Vagina (tissue), 2 donors: ENCODE measurements at places on chromosomes 1 and 21.
A peak's percentile ranks its signal among the peaks of the same experiment; 100 is the strongest.

GRCh38 chr1:93448983-93449804 is 1.3 kb downstream of the FNBP1L start:
- DNase-seq, result no peak
- H3K27ac ChIP-seq, result peak overlapping the region; percentile 93
- H3K4me3 ChIP-seq, result peak overlapping the region; percentile 87
- H3K36me3 ChIP-seq, result no peaks in the 10 kb centered on the region
- no peaks in the 10 kb centered on the region for H3K27me3 ChIP-seq

DNA sequence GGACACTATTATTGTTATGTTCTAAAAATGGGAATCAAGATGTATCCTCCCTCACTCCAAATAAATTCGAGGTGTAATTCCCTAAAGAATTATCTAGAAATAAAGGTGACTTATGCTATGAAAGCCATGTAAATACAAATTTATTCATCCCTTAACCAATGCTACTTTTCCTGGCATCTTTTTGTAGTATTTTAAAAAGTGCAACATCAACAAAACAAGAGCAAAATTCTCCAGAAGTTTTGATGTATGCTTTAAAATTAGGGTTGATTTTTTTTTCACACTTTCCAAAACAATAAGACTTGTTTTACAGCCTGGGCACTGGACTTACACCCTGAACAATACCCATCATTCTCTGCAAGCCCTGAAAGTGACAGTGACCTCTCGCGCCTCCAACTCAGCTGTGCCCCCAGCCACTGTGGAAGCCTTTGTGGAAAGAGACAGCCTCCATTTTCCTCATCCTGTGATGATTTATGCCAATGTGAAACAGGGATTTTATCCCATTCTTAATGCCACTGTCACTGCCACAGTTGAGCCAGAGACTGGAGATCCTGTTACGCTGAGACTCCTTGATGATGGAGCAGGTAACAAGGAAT is 21.4 kb upstream of the CLCA1 start:
- H3K4me3 ChIP-seq, result no peak overlapping the region
- no peak overlapping the region for H3K27ac ChIP-seq
- no peaks in the 10 kb centered on the region for H3K27me3 ChIP-seq
- no peaks in the 10 kb centered on the region for H3K36me3 ChIP-seq
- no peaks in the 10 kb centered on the region for H3K4me1 ChIP-seq

DNA sequence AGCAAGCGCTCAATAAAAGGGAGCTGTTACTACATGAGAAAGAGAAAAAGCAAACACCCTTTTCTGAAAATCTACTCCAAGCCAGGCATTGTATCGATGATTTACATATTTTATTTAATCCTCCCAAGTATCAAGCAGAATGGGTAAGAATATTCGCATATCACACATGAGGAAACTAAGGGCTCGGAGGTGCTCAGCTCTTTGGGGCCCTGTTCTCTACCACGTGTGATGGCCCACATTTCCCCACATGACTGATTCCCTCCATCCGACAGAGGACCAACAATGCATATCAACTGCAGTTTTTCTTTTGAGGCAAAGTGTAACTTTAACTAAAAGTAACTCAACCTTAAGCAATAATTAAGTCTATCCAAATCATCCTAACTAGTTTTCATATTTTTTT is 8.2 kb downstream of the ERI3 start:
- H3K27ac ChIP-seq, result peak overlapping the region; percentile 9
- peaks cover 29% of the 10 kb centered on the region for H3K4me1 ChIP-seq
- no peak overlapping the region for H3K4me3 ChIP-seq
- H3K36me3 ChIP-seq, result no peaks in the 10 kb centered on the region

DNA sequence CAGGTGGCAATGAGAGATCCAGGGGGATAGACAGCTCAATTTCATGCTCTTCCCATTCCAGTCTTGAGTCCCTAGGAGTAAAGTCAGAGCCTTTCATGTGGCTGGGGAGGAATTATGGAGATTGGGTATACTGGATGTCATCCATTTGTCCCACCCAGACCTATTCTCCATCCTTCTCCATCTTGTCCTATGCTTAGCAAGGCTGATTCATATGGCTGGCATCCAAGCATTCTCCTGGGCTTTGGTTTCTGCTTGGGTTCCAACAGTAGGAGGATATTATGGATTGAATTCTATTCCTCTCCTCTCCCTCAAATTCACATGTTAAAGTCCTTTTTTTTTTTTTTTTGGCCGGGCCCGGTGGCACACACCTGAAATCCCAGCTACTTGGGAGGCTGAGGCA is 3.8 kb upstream of the CDC20 start:
- H3K36me3 ChIP-seq, result no peaks in the 10 kb centered on the region
- DNase-seq, result no peak
- peaks cover 17% of the 10 kb centered on the region for H3K4me1 ChIP-seq
- no peaks in the 10 kb centered on the region for H3K27me3 ChIP-seq
- no peak overlapping the region for H3K4me3 ChIP-seq

GRCh38 chr1:201795066-201795465 is 33.9 kb upstream of the IPO9 start:
- DNase-seq, result no peak
- H3K4me3 ChIP-seq, result no peak overlapping the region
- no peak overlapping the region for H3K27ac ChIP-seq
- no peaks in the 10 kb centered on the region for H3K27me3 ChIP-seq
- H3K4me1 ChIP-seq, result peaks cover 30% of the 10 kb centered on the region

DNA sequence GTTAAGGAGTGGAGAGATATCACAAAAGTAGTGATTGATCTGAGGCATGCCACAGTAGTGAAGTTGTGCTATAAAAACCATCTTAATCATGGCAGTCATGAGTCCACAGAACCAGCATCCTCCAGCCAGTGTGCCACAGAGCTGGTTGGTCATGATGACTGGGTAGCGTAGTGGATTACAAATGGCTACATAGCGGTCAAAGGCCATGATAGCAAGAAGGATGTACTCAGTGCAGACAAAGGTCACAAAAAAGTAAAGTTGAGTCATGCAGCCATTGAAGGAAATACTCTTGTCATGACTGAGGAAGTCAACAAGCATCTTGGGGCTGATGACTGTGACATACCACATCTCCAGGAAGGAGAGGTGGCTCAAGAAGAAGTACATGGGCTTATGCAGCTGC is 6.7 kb downstream of the OR6Y1 start:
- H3K36me3 ChIP-seq, result no peaks in the 10 kb centered on the region
- no peak overlapping the region for H3K4me3 ChIP-seq
- H3K27me3 ChIP-seq, result no peaks in the 10 kb centered on the region
- H3K4me1 ChIP-seq, result no peaks in the 10 kb centered on the region

GRCh38 chr1:2074944-2075740 is 24.9 kb downstream of the PRKCZ start:
- peaks cover 10% of the 10 kb centered on the region for H3K4me1 ChIP-seq
- DNase-seq, result no peak
- no peaks in the 10 kb centered on the region for H3K27me3 ChIP-seq
- H3K36me3 ChIP-seq, result no peaks in the 10 kb centered on the region
- H3K27ac ChIP-seq, result no peak overlapping the region

DNA sequence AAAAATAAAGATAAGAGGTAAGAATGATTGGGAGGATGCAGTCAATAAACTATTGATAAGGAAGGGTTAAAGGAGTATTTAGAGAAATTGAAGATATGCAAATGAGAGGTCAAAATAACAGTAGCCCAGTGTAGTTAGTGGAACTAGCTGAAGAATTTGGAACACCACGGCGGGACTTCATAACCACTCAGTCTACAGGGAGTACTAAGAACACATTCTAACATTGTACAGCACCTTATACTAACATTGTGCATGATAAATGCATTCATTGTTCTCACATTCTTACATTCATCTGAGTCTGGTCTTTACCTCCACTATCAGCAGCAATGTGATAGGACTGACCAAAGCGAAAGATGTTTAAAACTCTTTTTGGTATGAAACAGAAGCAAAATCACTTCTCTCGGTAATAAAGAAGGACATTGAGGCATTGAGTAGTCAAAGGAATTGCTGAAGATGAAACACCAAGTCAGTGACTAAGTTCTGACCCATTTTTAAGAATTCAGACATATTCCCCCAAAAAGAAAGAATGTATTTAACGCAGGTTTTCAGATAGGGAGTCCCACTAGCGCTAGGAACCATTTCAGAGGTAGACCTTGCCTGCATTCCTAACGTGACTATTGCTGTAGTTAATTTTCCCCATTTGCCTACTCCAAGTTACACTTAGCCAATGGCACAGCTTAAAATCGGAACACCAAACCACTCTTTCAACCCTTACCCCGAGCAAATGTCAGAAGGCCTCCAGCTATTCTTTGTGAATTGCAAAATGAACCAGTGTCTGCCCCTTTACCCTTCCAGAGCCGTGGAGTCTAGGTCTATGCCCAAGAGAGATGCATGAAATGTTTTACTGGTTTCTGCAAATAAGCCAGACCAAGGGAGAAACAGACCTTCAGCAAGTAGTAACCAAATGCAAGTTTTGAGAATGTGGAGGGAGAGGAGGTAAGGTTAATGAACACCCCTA is 108.8 kb upstream of the IRF2BP2 start:
- H3K4me1 ChIP-seq, result peaks cover 63% of the 10 kb centered on the region
- H3K4me3 ChIP-seq, result no peak overlapping the region
- peak overlapping the region; percentile 91 for H3K27ac ChIP-seq
- no peak for DNase-seq

DNA sequence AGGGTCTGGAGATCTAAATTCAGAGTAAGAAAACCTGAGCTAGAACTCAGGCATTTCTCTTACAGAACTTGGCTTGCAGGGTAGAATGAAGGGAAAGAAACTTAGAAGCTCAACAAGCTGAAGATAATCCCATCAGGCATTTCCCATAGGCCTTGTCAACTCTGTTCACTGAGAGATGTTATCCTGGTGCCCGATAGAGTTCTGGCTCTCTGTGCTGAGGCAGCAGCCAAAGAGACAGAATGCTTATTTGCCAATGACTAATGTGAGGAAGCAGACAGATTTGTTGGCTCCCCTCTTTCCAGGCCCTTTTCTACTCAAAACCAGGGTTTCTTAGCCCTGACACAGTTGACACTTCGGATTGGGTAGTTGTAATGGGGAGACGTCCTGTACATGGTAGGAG is 22.3 kb upstream of the TRIM45 start:
- DNase-seq, result no peak
- no peaks in the 10 kb centered on the region for H3K27me3 ChIP-seq
- H3K36me3 ChIP-seq, result no peaks in the 10 kb centered on the region
- H3K27ac ChIP-seq, result no peak overlapping the region
- H3K4me1 ChIP-seq, result peaks cover 21% of the 10 kb centered on the region
- H3K4me3 ChIP-seq, result no peak overlapping the region

DNA sequence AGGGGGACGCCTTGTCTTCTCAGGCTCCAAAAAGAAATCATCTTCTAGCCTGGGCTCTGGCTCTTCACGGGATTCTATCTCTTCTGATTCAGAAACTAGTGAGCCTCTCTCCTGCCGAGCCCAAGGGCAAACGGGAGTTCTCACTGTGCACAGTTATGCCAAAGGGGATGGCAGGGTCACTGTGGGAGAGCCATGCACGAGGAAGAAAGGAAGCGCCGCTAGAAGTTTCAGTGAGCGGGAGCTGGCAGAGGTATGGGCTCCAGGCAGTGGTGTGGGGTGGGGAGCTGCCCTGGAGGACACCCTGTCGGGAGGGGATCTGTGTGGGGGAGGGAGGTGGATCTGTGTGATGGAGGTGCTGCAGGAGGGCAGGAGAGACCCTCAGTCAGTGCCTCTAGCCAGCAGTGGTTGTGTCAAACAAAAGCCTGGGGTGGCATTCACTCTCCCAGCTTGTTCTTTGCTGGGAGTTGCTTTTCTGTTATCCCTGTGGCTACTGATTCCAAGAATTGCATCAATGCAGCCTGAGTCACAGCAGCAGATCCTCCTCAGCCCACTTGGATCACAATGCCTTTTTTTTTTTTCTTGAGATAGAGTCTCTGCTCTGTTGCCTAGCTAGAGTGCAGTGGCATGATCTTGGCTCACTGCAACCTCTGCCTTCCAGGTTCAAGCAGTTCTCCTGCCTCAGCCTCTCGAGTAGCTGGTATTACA is 21.8 kb downstream of the KDM4A start:
- DNase-seq, result no peak
- H3K4me1 ChIP-seq, result peaks cover 9% of the 10 kb centered on the region
- no peak overlapping the region for H3K4me3 ChIP-seq
- H3K27ac ChIP-seq, result no peak overlapping the region
- H3K36me3 ChIP-seq, result peaks cover 74% of the 10 kb centered on the region
- H3K27me3 ChIP-seq, result no peaks in the 10 kb centered on the region

DNA sequence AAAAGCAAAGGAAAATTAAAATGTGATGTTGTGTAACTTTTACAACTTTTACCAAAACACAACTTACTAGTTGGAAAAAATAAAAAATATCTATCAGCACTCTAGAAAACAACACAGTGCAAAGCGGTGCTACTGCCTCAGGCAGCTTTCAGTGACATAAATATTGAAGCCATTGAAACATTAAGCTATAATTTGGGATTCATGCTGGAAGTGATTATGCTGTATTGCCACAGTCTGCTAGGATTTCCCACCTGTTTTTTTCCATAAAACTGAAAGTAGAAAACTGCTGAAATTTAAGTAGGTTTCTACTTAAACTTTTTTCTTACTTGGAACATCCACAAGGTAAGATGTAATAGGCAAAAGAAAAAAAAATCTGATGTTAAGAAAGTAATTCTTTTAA is 674.4 kb downstream of the KCNT2 start:
- H3K36me3 ChIP-seq, result no peaks in the 10 kb centered on the region
- no peak overlapping the region for H3K27ac ChIP-seq
- H3K4me3 ChIP-seq, result no peak overlapping the region
- DNase-seq, result no peak
- no peaks in the 10 kb centered on the region for H3K4me1 ChIP-seq

DNA sequence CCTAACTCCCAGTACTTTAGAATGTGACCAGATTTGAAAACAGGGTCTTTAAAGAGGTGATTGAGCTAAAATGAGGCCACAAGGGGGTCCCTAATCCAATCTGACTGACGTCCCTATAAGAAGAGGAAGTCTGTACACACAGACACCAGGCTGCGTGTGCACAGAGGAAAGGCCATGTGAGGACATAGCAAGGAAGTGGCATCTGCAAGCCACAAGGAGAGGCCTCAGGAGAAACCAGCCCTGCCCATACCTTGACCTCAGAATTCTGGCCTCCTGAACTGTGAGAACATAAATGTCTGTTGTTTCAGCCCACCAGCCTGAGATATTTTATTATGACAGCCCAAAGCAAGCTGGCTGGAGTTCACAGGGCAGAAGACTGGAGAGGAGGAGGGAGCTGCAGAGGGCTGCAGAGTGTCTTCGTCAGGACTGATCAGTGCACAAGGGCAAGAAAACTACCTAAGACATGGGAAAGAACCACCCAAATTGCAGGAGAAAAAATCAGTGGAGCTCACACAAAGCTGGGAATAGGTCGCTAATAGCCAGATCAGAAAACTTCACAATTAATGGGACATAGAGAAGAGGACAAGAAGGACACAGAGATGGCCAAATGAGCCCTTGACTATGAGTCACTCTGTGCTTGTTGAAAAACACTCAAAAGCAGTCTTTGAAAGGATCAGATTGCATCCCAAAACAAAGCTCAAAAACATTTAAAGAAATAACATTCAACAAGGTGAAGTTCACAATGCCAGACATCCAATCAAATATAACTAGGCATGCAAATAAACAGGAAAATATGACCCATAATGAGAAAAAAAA is 14.1 kb upstream of the WNT9A start:
- no peak overlapping the region for H3K27ac ChIP-seq
- H3K4me3 ChIP-seq, result no peak overlapping the region
- H3K27me3 ChIP-seq, result no peaks in the 10 kb centered on the region
- H3K36me3 ChIP-seq, result no peaks in the 10 kb centered on the region

- no peak for DNase-seq
- H3K4me3 ChIP-seq, result no peak overlapping the region
- no peak overlapping the region for H3K27ac ChIP-seq
- peaks cover 47% of the 10 kb centered on the region for H3K4me1 ChIP-seq
- H3K36me3 ChIP-seq, result no peaks in the 10 kb centered on the region
- H3K27me3 ChIP-seq, result no peaks in the 10 kb centered on the region
Observed at GRCh38 chr1:41363591-41364320, 2.5 kb downstream of the FOXO6 start.

GRCh38 chr21:32909393-32909792 is 116.3 kb upstream of the OLIG2 start:
- H3K4me3 ChIP-seq, result no peak overlapping the region
- no peaks in the 10 kb centered on the region for H3K27me3 ChIP-seq
- no peaks in the 10 kb centered on the region for H3K36me3 ChIP-seq
- H3K27ac ChIP-seq, result no peak overlapping the region
- DNase-seq, result no peak
